ENCODE measurements at places on chromosomes 6 and 20.

GRCh38 chr6:30670760-30671527 lies 1.9 kb downstream of the DHX16 start:
- peaks cover 45% of the 10 kb centered on the region for H3K36me3 ChIP-seq
- peaks cover 10% of the 10 kb centered on the region for H3K4me1 ChIP-seq
- no peak overlapping the region for H3K4me3 ChIP-seq
- no peaks in the 10 kb centered on the region for H3K27me3 ChIP-seq
- DNase-seq, result peak; percentile 47

GRCh38 chr20:63124782-63125580 lies 91.0 kb downstream of the YTHDF1 start:
- peaks cover 38% of the 10 kb centered on the region for H3K27me3 ChIP-seq
- H3K4me3 ChIP-seq, result no peak overlapping the region
- no peak for DNase-seq
- no peak overlapping the region for H3K27ac ChIP-seq
- H3K36me3 ChIP-seq, result no peaks in the 10 kb centered on the region

- H3K4me1 ChIP-seq, result no peaks in the 10 kb centered on the region
- no peak overlapping the region for H3K4me3 ChIP-seq
- no peak for DNase-seq
- H3K27ac ChIP-seq, result no peak overlapping the region
- peaks cover 21% of the 10 kb centered on the region for H3K27me3 ChIP-seq
Measured at GRCh38 chr20:6812530-6812929, 45.0 kb downstream of the BMP2 start.

DNA sequence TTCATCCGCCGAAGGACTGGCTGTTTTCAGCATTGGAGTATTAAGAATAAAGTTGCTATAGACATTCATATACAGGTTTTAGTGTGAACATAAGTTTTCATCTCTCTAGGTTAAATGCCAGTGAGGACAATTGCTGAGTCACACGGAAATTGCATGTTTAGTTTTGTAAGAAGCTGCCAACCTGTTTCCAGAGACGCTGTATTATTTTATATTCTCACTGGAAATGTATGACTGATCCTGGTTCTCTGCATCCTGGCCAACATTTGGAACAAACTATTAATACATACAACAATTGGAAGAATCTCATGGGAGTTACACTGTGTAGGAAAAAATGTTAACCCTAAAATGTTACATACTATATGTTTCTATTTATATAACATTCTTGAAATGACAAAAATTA lies 16.7 kb upstream of the TGM6 start:
- no peaks in the 10 kb centered on the region for H3K36me3 ChIP-seq
- no peak overlapping the region for H3K27ac ChIP-seq
- no peak for DNase-seq
- no peaks in the 10 kb centered on the region for H3K4me1 ChIP-seq

- H3K36me3 ChIP-seq, result no peaks in the 10 kb centered on the region
- H3K4me3 ChIP-seq, result no peak within 1 kb of the TSS
- H3K27ac ChIP-seq, result no peak within 1 kb of the TSS
- no peak for DNase-seq
- H3K4me1 ChIP-seq, result peaks cover 14% of the 10 kb centered on the region
- peaks cover 89% of the 10 kb centered on the region for H3K27me3 ChIP-seq
Measured at GRCh38 chr20:31967830-31968249, at the start of gene XKR7. XKR7 (plus strand) TSS chr20:31968151; CDS start chr20:31968176, 25 bp downstream.

DNA sequence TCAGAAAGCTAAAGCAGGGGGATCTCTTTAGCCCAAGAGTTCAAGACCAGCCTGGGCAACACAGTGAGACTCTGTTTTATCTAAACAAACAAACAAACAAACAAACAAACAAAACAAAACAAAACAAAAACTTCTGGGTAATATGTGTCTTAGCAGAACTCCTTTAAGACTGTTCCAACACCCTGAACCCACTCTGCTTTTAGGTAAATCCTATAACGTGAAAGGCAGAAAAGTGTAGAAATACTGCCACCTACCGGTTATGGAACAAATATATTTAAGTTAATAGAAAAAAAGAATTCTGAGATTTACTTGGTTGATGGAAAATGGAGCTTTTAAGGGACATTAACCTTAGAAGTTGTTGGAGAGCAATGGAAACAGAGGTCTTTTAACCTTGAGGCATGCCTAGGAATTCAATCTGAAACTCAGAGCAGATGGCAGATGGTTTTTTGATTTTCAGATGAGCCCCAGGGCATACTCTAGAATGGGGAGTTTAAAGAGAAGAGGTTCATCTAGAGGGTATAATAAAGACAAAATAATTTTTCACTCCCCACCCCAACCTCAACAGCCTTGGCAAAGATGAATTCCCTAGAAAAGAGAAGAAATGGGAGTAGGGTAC lies 38.5 kb downstream of the SOD2 start:
- H3K36me3 ChIP-seq, result no peaks in the 10 kb centered on the region
- H3K27me3 ChIP-seq, result no peaks in the 10 kb centered on the region
- no peak overlapping the region for H3K4me3 ChIP-seq
- peaks cover 2% of the 10 kb centered on the region for H3K4me1 ChIP-seq
- peak; percentile 59 for DNase-seq

DNA sequence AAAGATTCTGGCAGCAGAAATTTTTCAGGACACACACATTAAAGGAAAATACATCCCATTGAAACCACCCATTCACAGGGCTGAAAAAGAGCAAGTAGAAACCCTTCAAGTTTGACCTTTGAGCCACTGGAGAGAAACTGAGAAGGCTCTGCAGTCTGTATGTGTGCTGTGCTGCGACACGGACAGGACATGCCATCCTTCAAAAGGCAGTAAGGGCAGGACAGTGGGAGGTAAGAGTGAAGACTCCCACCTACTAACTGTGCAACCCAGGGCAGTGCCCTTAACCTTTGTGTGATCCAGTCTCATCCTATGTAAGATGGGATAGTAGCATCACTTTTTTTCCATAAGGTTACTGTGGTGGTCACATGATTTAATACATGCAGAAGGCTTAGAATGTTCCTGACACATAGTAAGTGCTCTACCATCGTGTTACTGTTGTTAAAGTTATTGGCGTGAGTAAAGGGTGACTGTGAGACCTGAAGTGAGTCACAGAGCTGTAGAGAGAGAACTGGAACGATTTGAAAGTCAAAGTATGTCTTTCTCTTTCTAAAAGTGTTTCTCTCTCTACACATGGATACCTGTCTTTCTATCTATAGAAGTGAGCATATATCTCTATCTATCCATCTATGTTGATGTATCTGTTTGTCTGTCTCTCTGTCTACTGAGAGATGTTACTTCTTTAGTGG lies 153.7 kb upstream of the OLIG3 start:
- H3K27me3 ChIP-seq, result no peaks in the 10 kb centered on the region
- DNase-seq, result no peak
- H3K4me1 ChIP-seq, result no peaks in the 10 kb centered on the region
- H3K27ac ChIP-seq, result no peak overlapping the region
- no peaks in the 10 kb centered on the region for H3K36me3 ChIP-seq

- peak; percentile 18 for DNase-seq
- no peak overlapping the region for H3K4me3 ChIP-seq
- no peaks in the 10 kb centered on the region for H3K27me3 ChIP-seq
- no peaks in the 10 kb centered on the region for H3K36me3 ChIP-seq
- H3K4me1 ChIP-seq, result no peaks in the 10 kb centered on the region
- H3K27ac ChIP-seq, result no peak overlapping the region
Measured at GRCh38 chr6:103797738-103798137, 1062.0 kb downstream of the HACE1 start.

DNA sequence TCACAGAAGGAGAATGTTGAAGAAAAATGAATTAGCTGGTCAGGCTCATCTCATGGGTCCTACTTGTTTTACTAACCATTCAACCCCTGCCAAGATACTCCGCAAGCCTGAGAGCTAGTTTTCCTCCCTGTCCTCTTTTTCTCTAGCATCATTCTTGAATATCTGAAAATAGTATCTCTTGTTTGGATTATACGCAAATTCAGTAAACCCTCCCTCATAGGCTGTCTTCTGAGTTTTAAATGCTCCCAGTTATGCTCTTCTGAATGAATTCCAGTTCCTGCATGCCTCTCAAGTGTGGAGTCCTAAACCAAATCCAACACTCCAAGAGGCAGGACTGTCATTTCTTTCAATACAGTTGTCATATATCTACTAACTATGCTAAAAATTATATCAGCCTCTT lies 99.6 kb downstream of the COL21A1 start:
- no peaks in the 10 kb centered on the region for H3K27me3 ChIP-seq
- no peaks in the 10 kb centered on the region for H3K4me1 ChIP-seq
- H3K27ac ChIP-seq, result no peak overlapping the region
- no peaks in the 10 kb centered on the region for H3K36me3 ChIP-seq

- no peak overlapping the region for H3K27ac ChIP-seq
- no peak for DNase-seq
- no peaks in the 10 kb centered on the region for H3K4me1 ChIP-seq
- H3K36me3 ChIP-seq, result no peaks in the 10 kb centered on the region
- no peak overlapping the region for H3K4me3 ChIP-seq
Measured at GRCh38 chr20:617934-618690, 8.0 kb upstream of the TCF15 start.

DNA sequence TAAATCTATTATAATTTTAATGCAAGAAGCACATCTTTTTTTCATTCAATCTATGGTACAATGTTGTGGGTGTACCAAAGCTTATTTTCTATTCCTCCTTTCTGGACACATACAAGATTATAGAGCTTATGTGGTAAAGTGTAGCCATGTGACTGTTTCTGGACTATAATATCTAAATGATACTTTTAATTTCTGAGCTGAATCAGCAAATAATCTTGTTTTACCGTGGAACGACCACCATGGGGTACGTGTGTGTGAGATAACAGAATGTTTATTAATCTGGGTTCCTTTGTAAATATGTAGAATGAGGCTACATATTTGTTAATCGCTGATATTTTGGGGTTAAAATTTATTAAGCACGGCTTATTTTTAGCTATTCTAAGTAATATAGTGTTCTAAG lies 111.5 kb upstream of the EYS start:
- no peaks in the 10 kb centered on the region for H3K27me3 ChIP-seq
- H3K36me3 ChIP-seq, result no peaks in the 10 kb centered on the region
- no peak overlapping the region for H3K4me3 ChIP-seq
- no peaks in the 10 kb centered on the region for H3K4me1 ChIP-seq
- no peak overlapping the region for H3K27ac ChIP-seq
- DNase-seq, result no peak

GRCh38 chr6:170084166-170084730 lies 206.6 kb downstream of the DLL1 start:
- no peak overlapping the region for H3K4me3 ChIP-seq
- no peak overlapping the region for H3K27ac ChIP-seq
- H3K4me1 ChIP-seq, result no peaks in the 10 kb centered on the region
- no peak for DNase-seq
- no peaks in the 10 kb centered on the region for H3K36me3 ChIP-seq
- peaks cover 25% of the 10 kb centered on the region for H3K27me3 ChIP-seq

DNA sequence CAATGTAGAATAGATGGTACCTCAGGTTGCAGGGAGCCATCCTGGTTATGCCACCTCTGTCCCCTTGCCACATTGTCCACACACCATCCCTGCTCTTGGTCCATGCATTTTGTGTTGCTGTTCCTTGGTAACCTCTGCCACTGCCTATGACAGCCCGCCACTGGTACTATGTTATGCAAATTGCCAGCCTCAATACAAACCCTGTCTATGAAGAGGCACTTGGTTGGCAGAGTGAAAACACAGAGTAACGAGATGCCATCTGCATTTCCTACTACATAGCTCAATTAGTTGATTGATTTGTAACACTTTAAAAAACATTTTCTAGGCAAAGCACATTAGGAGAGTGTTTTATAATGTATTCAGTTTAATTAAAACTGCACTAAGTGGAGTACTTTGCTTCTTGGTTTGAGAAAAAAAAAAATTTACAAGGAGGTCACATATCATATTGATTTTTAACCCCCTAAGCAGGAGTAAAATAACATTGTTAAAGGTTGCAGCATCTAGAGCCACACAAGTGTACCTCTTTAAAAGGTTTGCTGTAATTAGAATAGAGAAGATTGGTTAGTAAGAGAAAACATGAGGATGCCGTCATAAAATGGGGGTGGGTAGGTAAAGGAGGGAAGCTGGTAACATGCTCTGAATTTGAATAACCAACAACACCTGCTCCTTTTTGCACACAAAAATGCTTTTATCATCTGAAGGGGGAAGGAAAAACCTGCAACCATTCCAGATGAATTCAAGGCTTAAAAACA lies 817.1 kb downstream of the KIF16B start:
- no peak for DNase-seq
- no peak overlapping the region for H3K4me3 ChIP-seq
- H3K4me1 ChIP-seq, result peaks cover 4% of the 10 kb centered on the region
- no peaks in the 10 kb centered on the region for H3K27me3 ChIP-seq

- no peak for DNase-seq
- peaks cover 39% of the 10 kb centered on the region for H3K27me3 ChIP-seq
- H3K4me1 ChIP-seq, result peaks cover 13% of the 10 kb centered on the region
Measured at GRCh38 chr6:105988321-105988720, 97.8 kb upstream of the PRDM1 start.

- no peak overlapping the region for H3K27ac ChIP-seq
- peaks cover 4% of the 10 kb centered on the region for H3K4me1 ChIP-seq
- no peaks in the 10 kb centered on the region for H3K36me3 ChIP-seq
Measured at GRCh38 chr6:106069478-106069877, 16.7 kb upstream of the PRDM1 start.

DNA sequence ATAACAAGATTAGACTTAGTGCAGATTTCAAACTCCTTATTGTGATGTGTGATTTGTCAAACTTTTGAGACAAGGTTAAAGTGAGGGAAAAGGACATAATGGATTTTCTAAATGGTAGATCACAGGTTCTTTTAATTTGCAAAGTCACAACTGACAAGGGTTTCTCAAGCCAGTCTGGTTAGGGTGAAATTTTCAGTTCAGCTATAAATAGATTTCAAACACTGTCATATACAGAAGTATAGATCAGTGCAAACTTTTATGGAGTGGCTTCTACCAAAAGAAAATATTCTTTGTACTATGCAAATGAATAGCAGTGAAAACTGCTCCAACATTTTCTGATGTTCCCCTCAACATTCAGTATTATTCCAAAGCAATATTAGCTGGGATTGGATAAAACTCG lies 337.1 kb upstream of the MAN1A1 start:
- no peak overlapping the region for H3K27ac ChIP-seq
- H3K4me3 ChIP-seq, result no peak overlapping the region
- no peaks in the 10 kb centered on the region for H3K4me1 ChIP-seq
- H3K36me3 ChIP-seq, result no peaks in the 10 kb centered on the region
- no peak for DNase-seq
- no peaks in the 10 kb centered on the region for H3K27me3 ChIP-seq

- H3K27ac ChIP-seq, result no peak overlapping the region
- H3K4me3 ChIP-seq, result no peak overlapping the region
- no peaks in the 10 kb centered on the region for H3K36me3 ChIP-seq
- H3K4me1 ChIP-seq, result no peaks in the 10 kb centered on the region
Measured at GRCh38 chr6:143112084-143112768, 51.5 kb downstream of the AIG1 start.
